GM12892 (cell line): ENCODE measurements at places on chromosomes 2 and 18.

- DNase-seq: no peak
Observed at GRCh38 chr18:48547531-48547981, 8.7 kb downstream of the CTIF start.

- no peak for DNase-seq
Observed at GRCh38 chr2:100460904-100461530, 9.3 kb upstream of the NMS start.

DNA sequence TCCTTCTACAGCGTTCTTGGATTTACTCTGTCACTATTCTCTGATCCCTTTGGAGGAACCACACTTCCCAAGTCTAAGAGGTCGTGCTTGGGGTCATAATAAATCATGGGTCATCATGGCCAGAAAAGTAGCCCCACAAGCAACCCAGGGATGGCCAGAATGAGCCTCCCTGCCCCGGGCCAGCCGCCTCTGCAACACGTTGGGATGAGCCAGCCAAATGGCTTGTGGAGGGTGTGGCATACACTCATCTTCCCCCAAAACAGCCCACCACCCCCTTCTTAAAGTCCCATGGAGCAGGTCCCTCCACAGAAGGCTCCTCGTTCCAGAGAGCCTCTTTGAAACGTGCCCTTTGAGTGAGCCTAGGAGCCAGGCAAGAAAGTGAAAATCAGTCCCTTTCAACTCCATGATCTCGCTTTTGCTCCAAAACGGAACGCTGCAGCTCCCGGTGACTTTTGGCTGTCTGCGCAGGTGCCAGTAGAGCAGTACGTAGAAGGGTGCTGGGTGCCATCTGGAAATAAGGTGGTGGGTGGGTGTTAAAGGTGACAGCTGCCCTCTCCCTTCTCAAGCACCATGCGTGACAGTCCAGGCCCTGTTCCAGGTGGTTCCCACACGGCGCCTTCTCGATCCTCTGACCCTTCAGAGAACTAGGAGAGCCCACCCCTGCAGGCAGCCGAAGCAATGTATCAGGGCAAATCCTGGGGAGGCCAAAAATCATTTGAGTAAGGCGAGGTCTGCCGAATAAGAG is 48.5 kb upstream of the FOSL2 start:
- DNase-seq: no peak

DNA sequence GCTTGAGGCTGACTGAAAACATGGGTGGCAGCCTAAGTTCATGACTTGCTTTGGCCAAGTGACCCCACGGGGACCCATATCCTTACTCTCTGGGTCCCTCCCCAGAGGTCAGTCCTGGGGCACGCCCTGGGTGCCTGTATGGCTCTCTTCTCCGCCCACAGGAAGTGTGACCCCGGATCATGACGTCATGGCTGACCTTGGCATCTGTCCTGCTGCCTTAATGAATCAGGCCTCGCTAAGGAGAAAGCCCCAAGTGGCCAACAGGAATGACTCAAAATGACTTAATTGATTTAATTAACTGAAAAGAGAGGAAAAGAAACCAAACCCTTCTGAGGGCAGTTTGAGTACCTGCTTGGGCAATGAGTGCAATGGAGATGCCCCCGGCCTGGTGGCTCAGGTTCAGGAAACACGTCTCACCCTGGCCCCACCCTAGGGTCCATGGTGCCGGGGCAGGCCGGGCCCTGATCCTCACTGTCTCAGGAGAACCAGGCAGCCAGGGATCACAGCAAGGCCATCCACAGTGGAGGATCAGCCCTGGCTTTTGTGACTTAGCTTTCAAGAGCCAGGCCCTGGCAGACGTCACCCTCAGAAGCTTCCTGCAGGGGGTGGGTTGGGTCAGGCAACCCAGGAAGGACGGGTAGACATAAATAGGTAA is 112.0 kb downstream of the CYP26B1 start:
- DNase-seq: no peak

DNA sequence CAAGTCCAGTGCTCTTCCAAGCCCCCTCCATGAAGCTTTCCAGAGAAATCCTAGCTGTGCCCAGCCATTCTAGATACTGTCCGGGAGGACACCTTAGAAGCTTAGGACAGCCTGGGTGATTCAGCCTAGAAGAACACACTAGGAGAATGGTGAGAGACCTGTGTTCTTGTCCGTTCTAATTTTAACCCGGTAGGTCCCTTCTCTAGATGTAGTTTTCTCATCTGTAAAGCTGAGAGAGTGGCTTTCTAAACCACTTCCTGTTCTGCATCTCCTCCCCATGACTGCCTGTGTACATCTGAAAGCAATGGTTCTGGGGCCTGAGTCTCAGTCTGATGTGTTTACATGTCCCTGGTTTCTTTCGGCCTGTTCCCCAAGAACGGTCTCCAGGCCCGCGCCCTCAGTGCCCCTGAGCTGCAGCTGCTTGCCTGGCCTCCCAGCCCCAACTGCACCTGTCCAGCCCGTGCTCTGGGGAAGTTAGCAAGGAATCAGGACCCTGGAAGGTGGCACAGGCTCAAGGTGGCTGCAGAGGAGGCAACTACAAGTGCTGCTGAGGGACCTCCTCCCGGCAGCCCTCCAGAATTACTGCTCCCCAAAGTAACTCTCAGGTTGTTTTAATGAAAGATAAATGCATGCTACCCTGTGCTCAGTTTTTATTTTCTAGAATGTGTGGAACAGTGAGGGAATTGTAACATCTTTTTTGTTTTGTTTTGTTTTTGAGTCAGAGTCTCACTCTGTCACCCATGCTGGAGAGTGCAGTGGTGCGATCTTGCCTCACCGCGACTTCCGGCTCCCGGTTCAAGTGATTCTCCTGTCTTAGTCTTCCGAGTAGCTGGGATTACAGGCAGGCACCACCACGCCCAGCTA is 105.9 kb downstream of the LBH start:
- DNase-seq: peak; percentile 62

- DNase-seq: no peak
Observed at GRCh38 chr18:31835528-31836133, 75.0 kb upstream of the SLC25A52 start.

GRCh38 chr2:99841749-99842148 is 300.6 kb downstream of the AFF3 start:
- no peak for DNase-seq

- no peak for DNase-seq
Observed at GRCh38 chr2:19360966-19361321, 2.5 kb upstream of the OSR1 start.

- no peak for DNase-seq
Observed at GRCh38 chr18:75141734-75142133, 67.2 kb downstream of the PTGR3 start.

DNA sequence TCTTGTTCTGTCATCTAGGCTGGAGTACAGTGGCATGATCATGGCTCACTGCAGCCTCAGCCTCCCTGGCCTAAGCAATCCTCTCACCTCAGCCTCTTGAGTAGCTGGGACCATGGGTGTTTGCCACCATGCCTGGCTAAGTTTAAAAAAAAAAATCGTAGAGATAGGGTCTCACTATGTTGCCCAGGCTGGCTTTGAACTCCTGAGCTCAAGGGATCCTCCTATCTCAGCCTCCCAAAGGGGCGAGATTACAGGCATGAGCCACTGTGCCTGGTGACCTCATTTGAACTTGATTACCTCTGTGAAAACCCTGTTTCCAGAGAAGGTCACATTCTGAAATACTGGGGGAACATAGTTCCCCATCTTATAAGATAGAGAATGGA is 190.3 kb downstream of the NEDD4L start:
- DNase-seq: no peak

DNA sequence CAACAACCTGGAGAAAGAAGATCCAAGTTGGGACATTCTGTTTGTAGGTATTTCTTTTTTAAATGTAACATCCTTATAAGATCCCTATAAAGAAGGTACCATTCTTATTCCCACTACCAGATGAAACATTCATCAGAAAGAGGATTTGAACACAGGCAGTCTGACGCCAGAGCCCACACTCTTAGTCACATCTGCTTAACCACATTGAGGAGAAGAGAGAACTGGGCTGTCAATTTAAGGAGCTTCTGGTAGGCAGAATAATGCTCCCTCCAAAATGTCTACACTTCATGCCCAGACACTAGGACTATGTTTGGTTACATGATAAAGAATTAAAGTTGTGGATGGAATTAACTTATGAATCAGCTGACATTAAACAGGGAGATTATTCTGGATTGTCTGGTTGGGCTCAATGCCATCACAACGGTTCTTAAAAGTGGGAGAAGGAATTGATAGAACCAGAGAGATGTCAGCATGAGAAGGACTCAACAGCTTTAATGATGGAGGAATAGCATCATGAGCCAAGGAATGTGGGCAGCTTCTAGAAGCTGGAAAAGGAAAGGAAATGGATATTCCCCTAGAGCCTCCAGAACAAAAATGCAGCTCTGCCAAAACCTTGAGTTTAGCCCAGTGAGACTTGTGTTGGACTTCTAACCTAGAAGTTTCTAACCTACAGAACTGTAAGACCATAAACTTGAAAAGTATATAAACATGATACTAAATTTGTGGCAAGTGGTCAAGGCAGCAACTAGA is 82.2 kb downstream of the KLF7 start:
- DNase-seq: no peak

GRCh38 chr2:108616318-108616717 is 82.0 kb downstream of the LIMS1 start:
- DNase-seq: no peak

DNA sequence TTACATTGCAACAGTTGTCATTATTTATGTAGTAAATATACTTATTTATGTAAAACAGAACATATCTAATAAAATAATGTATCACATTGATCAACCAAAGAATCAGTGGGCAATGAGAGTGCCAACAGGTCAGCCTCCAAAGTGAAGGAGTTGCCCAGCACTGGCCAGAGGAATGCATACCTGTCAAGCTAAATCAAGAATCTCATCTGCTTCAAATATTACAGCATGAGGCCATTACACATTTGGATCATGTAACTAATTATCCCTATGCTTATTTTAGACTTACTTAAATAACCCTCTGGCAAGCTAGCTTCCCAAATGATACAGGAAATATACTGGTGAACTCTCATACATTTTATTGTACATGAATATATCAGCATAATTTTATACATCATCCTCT is 1211.7 kb upstream of the ACVR2A start:
- DNase-seq: no peak

DNA sequence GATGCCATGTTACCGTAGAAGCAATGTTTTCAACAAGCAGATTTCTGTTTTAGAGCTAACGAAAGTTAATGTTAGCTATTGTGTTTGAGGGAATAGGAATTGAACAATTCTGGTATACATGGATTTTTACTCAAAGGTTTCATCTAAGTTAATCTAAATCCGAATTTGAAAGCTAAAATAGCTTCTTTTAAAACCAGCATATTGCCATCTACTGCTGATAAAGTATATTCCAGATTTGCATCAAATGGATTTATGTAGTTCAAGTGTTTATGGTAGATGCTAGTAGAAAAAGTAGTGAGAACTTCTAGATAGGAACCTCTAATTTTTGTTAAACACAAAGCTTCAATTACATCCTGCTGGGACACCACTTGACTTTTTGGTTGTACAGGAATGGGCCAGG is 1569.5 kb upstream of the NXPH2 start:
- no peak for DNase-seq

DNA sequence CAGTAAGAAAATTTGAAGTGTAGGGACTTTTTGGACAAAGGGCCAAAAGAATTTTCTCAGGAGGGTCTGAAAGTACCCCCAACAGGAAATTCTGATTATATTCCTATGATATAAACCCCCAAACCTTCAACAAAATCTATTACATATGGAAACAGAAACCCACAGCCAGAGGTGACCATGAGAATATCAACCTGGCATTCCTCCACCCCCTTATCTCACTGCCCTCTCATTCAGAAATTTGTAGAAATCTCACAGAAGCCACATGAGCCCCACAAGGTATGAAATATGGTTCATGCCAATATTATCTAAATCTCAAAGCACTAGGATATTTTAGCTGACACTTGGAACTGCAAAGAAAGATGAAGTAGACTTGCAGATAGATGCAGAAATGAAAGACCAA is 31.0 kb upstream of the RBBP8 start:
- no peak for DNase-seq

GRCh38 chr2:10229462-10230099 is 73.1 kb upstream of the HPCAL1 start:
- DNase-seq: no peak

DNA sequence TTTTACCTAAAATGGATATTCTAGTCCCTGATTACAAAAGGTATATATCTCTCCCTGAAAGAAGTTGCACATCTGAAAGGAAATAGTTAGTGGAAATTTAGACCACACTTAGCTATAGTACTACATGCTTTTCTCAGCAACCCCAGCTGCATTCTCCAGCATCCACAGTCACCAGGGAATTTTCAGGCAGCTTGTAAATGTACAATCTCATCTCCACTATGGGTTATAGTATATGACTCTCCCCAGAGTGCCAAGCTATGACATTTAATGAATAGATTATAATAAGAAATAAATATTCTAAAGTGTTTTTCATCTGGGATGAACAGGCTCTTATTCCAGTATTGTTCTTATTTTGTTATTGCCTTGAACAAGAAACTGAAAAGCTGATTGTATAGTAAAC is 197.6 kb upstream of the HNRNPA3 start:
- no peak for DNase-seq

- DNase-seq: no peak
Observed at GRCh38 chr2:174760845-174761473, 3.3 kb downstream of the CHRNA1 start.

GRCh38 chr2:42639340-42640077 is 71.1 kb downstream of the MTA3 start:
- no peak for DNase-seq

- no peak for DNase-seq
Observed at GRCh38 chr18:25895518-25895917, 194.9 kb downstream of the SS18 start.

GRCh38 chr2:205483095-205483494 is 199.2 kb upstream of the NRP2 start:
- no peak for DNase-seq

- no peak for DNase-seq
Observed at GRCh38 chr18:73945130-73945792, 202.4 kb downstream of the FBXO15 start.

DNA sequence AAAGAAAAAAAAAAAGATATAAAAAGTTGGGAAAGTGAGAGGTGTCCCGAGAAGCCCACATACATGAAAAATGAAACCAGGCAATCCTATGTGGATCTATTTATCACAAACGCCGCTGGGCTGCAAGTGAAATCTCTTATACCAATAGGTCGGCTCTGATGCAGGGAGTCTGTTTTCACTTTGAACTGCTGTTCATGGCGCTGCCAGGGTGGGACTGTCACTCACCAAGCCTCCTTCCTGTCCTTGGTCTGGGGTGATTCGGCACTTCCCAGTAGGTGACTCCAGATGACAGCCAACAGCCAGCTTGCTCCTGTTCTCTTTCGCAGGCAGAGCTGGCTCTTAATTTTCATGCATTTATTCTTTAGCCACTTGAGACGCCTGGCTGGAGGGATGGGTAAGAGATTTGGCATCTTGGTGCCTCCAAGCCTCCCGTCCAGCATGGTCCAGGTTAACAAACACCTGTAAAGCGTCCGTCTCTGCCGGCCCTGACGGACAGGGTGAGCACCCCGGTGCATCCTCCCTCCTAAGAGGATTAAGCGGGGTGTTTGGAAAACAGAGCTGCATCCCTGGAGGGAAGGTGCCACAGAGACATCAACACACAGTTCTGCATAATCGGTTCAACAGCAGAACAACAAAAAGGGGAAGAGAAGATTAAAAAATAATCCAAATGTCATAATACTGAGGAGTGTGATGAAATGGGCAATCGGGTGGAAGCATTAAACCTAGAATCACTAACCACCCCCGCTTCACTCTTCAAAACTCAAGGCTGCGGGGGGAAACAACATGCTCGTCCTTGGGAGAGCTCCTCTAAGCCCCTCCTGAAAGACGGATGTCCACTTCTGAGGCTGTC is 58.7 kb downstream of the STEAP3 start:
- DNase-seq: no peak
